ENCODE measurements at places on chromosomes 12 and 14. TPM values are rescaled to one million over a fixed set of nuclear protein-coding genes. Genes with fewer than 3 reads are reported as not detected.

DNA sequence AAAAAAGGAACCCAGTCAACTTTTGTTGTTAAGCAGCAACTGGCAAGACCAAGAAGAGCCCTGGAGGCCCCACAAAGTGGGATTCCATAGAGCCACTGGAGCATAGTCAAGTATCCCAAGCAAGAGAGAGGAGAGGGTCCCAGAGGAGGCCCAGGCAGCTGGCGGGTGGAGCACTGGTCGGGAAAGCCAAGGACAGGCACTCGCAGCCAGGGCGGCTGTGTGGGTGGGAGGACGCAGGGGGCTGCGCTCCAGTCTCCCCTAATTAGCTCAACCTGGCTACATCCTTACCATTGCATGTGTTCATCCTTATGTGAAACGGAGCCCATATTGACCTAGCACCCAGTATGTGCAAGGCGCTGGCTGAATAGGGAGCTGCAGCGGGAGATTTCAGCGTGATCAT lies 18.3 kb upstream of the ZFP36L1 start:
- no peak overlapping the region for H3K27ac ChIP-seq

DNA sequence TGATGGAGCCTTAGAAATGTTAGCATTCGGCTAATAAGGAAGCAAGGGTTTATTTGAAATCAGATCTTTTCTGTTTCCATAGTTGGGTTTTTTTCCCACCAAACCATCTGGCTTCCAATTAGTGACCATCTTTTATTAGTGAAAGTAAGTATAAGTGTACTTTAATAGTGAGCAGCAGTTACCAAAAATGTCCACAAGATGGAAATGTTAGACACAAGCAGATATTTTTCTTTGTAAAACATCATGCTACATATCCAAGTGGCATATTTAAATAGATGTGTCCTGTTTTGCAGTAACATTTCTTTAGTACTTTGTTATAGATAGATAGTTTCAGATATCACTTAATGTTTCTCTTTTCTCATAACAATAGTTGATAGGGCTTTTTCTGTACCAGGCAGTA lies 28.8 kb downstream of the YEATS4 start:
- no peaks in the 10 kb centered on the region for H3K36me3 ChIP-seq
- H3K4me3 ChIP-seq: no peak overlapping the region
- no peak for DNase-seq
- no peaks in the 10 kb centered on the region for H3K27me3 ChIP-seq
- H3K4me1 ChIP-seq: no peaks in the 10 kb centered on the region

GRCh38 chr12:92242907-92243306 lies 97.3 kb upstream of the BTG1 start:
- DNase-seq: no peak
- H3K4me3 ChIP-seq: no peak overlapping the region
- peaks cover 24% of the 10 kb centered on the region for H3K4me1 ChIP-seq
- H3K27ac ChIP-seq: peak overlapping the region; percentile 83

PLEKHD1 gene
- not detected for total RNA-seq

DNA sequence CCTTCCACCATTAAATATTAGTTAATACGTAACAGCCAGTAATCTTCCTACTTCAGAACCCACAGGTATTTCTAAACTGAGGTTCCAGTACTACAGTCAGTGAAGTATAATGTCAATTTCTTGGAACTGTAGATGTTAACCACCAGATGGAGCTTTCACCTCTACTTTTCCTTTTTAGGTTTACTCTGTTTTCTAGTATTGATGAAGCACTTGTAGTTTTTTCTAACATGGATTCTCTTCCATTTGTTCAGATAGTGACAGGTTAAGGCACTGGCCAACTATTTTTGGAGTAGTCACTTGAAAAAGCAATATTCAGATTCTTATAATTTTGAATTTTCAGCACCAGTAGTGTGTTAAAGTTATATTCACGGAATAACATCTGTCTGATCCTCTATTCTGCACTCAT lies 4.6 kb upstream of the SEC23A start:
- H3K4me3 ChIP-seq: no peak overlapping the region
- no peaks in the 10 kb centered on the region for H3K27me3 ChIP-seq
- peaks cover 14% of the 10 kb centered on the region for H3K4me1 ChIP-seq
- H3K36me3 ChIP-seq: no peaks in the 10 kb centered on the region
- no peak overlapping the region for H3K27ac ChIP-seq

ORAI1 gene
- 8.3 TPM for total RNA-seq

DNA sequence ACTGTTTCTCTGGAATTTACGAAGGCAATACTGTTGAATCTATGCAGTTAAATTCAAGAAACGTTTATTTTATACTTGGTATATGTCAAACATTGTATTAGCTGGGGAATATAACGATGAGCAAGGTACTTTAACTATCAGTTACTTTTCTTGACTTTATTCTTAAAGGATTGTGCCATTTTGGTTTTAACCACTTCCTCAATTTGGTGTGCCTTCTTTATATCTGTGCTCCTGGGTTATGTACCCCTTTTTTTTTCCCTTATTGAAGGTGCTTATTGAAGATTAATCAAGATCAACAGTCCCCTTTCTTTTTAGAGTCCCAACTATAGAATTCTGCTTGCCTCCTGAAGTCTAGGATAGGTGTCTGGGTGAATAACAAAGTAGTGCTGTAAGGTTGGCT lies 5.8 kb downstream of the RAB21 start:
- H3K27me3 ChIP-seq: no peaks in the 10 kb centered on the region
- H3K4me1 ChIP-seq: peaks cover 39% of the 10 kb centered on the region
- no peak overlapping the region for H3K27ac ChIP-seq
- H3K4me3 ChIP-seq: no peak overlapping the region
- no peak for DNase-seq

WIF1 gene
- not detected for total RNA-seq

GRCh38 chr14:99289394-99290189 lies 17.6 kb upstream of the BCL11B start:
- no peak overlapping the region for H3K4me3 ChIP-seq
- no peaks in the 10 kb centered on the region for H3K4me1 ChIP-seq
- no peak overlapping the region for H3K27ac ChIP-seq
- H3K27me3 ChIP-seq: no peaks in the 10 kb centered on the region
